NCI-H1105 (cell line): ENCODE measurements at places on chromosomes 11 and 22.
A peak's percentile ranks its signal among the peaks of the same experiment; 100 is the strongest.

- DNase-seq, result no peak
These were observed 64.2 kb downstream of the SESN3 start for GRCh38 chr11:95166781-95167180.

DNA sequence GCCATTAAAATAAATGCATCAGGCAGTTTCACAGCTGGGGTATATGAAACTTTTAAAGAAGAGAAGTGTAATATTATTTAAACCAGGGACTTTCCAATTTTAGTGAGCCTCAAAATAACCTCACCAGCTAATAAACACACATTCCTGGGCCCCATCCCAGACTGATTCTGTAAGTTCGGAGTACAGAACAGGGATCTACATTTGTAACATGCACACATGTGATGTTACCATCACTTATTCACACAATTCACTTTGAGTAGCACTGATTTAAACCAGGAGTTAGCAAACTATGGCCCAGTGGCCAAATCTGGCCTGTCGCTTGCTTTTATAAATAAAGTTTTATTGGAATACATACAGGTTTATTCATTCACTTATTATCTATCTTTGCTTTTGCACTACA lies 62.0 kb downstream of the STK33 start:
- no peak for DNase-seq

DNA sequence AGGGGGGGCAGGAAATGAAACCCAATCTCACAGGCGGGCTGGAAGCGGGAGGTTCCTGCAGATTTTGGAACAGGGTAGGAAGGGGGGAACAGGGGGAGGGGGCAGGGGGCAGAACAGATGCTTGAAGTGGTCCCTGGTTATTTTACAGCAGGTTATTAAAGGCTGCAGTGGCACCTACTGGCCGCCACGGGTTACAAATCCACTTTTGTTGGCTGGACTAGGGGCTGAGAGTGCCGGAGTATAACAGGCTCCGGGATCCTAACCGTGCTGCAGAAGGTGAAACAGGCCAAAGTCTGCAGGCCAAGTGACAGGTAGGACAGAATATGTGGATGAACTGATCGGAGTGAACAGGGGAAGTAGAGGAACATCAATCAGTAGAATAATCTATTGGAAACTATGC lies 2.5 kb downstream of the ROBO3 start:
- DNase-seq, result peak; percentile 57

DNA sequence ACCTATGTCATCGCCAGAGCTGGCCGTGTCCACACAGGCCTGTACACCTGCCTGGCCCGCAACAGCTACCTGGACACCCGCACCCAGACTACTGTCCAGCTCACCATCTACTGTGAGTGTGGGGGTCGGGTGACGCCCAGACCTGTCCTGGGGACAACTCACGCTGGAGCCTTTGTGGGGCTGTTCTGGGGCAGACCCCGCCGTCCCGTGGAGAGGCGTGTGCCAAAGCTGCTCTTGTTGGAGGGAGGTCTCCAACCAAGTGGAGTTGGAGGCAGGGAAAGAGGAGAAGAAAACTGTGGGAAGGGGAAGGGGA lies 4.3 kb downstream of the VSIG10L2 start:
- DNase-seq, result no peak

DNA sequence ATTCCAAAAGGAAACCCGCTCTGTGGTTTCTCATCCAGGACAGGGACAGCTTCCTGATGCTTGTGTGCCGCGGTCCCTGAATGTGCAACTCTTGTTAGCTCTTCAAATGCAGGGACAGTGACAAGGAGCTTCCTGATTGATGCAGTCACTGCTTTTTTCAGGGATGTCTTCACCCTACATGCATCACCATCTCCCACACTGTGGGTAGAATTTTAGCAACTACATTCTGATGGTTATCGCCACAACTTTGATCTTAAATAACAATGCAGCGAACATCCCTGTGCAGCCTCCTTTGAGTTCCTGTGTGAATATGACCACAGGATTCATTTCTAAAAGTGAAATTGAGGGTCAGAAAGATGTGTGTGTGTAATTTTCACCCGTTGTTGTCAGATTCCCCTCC lies 115.0 kb downstream of the GGTLC2 start:
- DNase-seq, result no peak

- DNase-seq, result no peak
These were observed 1.6 kb upstream of the CNGA4 start for GRCh38 chr11:6237266-6237665.

- no peak for DNase-seq
These were observed 1476.5 kb downstream of the TBC1D22A start for GRCh38 chr22:48238966-48239365.

DNA sequence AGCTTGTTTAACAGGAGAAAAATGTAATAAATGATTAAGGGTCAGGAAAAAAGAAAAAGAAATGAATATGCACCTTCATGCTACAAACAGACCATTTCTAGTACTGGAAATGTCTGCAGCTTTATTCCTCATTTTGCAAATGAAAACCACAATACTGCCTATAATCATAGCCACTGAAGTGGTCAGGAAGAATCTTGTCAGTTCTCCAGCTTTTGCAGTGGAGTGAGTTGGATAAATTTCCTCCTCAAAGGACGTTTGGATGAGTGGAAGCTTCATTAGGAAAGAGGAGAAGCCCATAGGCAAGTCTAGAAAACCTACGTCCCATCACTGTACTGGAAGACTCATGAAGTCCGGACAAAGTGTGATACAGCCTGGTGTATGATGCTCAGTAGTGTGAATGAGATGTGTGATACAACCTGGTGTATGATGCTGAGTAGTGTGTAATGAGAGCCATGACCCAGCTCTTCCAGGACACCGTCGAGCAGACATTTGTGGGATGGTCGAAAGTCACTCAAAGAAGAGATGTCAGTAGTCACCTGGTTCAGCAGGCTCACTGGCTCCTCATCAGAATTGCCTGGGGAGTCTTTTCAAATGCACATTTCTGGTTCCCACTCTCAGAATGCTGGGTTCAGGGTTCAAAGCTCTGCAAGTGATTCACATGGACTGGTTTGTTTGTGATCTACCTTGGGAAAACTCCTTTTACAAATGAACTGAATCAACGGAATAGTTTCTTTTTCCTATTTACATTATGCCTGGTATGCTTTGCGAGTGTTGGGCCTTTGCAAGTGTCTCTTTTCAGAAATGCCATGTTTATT lies 101.3 kb downstream of the PDHX start:
- DNase-seq, result no peak

- no peak for DNase-seq
These were observed 2.8 kb upstream of the SYTL2 start for GRCh38 chr11:85813721-85814120.

DNA sequence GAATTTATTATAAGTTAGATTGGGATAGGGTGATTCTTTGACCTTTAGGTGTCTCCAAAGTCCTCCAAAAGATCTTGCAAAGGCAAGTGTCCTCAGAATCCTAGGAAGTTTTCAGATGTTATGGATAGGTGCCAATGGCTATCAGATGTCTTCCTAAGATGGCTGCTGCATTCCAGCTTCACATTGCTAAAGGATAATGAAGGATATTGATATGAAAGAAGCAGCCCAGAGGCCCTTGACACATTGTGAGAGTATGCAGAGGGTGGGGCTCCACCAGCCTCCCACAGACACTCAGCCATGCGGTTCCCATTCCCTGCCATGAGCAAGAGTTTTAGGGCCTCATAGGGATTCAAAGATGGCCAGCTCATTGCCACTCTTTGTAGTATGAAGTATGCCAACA lies 22.3 kb upstream of the GLYATL2 start:
- no peak for DNase-seq

DNA sequence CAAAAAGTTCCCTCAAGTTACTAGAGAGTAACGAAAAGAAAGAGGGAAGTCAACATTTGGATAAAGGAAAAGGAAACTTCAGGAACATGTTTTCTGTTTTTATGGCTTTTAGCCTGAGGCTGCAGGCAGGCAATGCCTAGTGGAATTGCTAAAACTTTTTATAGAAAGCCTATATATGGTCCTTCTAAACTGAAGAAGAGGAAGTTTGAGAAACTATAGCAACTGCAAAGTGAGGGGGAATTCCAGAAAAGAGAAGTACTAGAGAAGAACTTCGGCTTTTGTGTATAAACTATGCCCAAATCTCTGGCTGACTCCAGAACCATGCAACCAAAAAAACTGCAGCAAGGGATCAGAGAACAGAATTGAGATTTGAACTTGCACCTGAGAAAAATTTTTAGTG lies 74.3 kb upstream of the ARHGAP42 start:
- no peak for DNase-seq

DNA sequence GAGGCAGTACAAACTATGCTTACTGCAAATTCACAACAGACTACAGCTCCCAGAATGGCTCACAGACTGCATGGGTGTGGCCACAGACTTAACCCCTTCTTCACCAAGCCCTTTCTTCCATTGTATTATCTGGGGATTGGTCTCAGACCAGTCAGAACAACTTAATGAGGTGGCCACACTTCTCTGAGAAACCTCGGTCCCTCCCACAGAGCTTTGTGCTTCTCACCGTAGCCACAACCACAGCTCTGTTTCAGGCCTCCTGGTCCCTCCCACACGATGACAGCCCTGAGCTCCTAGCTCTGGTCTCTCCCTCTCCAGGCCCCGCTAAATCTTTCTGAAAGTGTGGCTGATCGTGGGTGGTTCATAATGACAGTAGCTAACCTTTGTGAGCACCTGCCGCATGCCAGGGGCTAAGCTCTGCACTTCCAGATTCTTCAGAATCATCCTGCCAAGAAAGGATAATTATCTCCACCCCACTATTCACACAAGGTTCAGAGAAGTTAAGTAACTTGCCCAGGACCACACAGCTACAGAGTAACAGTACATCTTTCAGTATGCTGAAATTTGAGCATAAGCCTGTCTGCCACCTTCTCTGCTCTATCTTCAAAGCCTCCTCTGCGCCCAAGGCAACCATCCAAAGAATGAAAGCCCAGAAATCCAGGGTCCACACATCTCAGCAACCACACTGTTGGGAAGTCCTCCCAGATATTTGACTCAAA lies 5.4 kb downstream of the PDE2A start:
- no peak for DNase-seq

DNA sequence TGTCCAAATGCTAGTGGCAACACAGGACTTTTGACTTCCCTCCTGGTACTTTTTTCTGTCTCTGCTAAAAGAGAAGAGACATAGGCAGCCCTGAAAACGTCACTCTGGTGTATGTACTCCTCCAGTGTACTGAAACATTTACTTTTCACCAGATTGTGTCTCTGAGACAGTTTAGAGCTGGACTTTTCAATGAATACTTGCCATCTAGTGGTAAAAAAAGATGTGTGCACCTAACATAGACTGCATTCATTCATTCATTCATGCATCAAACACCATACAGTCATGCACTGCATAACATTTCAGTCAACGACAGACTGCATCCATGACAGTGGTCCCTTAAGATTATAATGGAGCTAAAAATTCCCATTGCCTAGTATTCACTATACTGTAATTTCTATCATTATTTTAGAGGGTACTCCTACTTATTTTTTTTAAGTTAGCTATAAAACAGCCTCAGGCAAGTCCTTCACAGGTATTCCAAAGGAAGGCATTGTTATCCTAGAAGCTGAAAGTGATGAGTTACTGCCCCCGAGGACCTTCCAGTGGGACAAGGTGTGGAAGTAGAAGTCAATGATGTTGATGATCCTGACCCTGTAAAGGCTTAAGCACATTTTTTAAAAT lies 186.2 kb downstream of the SPON1 start:
- no peak for DNase-seq

DNA sequence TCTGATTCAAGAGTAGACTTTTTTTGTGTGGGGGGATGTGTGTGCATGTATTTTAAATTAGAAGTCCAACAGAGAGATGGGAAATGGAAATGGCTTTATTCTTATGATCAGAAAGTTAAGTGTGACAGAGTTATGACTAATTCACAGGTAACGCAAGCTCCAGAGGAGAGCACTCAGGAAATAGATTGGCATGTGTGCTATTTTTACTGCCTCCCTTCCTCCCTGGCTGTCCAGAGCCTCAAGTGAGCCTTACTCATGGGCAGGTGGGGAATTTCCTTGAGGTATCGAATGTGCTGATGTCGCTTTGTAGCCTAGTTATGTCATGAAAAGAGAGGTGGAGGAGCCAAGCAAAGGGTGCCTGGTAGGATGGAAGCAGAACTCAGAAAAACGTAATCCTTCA lies 70.3 kb upstream of the BDNF start:
- no peak for DNase-seq

DNA sequence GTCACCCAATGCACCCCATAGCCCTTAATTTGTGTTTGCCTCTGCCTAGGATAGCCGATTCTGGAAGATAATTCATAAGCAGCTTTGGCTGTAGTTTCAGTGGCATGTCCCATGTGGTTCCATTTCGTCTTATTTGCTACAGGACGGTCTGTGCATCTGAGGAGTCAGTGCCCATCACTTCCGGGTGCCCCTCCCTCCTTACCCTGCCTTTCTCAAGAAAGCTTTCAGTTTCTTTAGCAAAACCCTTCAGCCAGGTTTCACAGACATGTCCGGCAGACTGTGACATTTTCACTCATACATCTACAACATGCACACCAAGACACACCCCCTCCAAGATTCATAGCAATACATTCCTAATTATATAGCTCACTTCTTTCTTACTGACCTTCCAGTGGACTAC lies 14.3 kb downstream of the TP53AIP1 start:
- no peak for DNase-seq

- DNase-seq, result peak; percentile 46
These were observed 41.7 kb downstream of the LMO1 start for GRCh38 chr11:8221917-8222495.

DNA sequence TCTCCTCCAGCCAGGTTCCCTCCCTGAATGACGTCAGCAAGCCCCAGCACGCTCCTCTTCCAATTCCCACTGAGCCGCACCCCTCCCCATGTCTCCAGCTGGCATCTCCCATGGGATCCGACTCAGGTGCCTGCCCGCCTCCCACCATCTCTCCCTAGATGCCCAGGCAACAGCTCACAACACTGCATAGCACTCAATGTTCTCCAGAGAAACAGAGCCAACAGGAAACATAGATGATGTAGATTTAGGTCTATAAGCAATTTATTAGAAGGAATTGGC lies 532.3 kb downstream of the BRD1 start:
- DNase-seq, result peak; percentile 89

DNA sequence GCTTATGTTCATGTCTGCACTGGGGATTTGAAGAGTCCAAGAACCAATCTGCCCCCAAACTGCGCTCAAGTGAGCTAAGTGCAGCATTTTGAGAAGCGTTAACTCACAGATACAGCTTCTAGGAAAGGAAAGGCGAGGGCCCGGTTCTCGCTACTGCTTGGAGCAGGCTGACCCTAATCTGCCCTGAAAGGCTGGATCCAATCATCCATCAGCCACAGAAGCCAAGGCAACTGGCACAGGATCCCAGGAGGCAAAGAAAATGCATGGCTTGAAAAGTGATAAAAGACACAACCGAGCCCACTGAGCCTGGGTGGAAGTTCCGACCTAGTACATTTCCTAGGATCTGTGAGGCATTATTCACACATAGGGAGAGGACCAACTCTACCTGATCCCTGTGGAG lies 174.8 kb downstream of the LARGE1 start:
- no peak for DNase-seq

GRCh38 chr11:61686066-61686465 lies 5.9 kb downstream of the DAGLA start:
- DNase-seq, result no peak
